ENCODE measurements at places on chromosomes 4 and X.

DNA sequence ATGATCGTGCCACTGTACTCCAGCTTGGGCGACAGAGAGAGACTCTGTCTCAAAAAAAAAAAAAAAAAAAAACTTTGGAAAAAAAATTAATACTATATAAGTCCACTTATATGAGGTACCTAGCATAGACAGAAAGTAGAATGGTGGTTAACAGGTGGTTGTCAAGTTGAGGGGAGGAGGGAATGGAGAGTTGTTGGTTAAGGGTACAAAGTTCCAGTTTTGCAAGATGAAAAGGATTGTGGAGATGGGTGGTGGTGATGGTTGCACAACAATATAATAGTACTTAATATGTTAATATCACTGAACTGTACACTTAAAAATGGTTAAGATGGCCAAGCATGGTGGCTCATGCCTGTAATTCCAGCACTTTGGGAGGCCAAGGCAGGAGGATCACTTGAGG is 4.1 kb upstream of the IL9R start:
- DNase-seq = no peak

- DNase-seq = no peak
Measured at GRCh38 chr4:5206016-5206790, 154.9 kb downstream of the STK32B start.

GRCh38 chr4:122701061-122701460 is 31.4 kb upstream of the BBS12 start:
- no peak for DNase-seq

DNA sequence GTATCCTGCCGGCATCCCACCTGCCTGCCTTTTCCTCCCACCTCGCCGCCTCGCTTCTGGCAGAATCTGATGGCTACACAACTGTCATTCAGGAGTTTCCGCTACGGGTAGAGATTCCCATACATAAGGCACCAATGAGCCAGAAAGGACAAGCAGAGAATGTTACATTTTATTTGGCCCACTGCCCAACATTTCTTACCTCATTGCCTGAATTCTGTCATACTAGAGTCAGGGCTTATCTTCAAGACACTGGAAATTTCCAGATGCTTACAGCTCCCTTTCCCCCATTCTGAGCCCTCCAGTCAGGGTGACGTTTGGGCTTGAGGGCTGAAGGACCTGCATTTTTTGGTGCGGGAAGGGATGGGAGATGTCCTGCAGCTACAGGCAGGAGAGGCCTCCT is 113.0 kb downstream of the NHS start:
- no peak for DNase-seq

- no peak for DNase-seq
Measured at GRCh38 chr4:46124773-46125413, 1.0 kb upstream of the GABRG1 start.

DNA sequence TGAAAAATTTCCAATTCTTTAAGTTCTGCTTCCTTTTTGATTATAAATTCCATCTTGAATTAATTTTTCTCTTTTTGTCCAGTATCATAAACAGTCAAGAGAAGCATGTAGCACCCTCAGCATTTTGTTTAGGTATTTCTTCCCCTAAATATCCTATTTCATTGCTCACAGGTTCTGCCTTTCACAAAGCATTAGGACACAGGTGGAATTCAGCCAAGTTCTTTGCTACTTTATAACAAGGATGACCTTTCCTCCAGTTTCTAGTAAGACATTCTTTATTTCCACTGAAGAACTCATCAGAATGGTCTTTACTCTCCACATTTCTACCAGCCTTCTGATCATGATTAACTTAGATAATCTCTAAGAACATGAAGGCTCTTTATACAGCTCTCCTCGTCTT is 7.4 kb downstream of the SLC9B1 start:
- no peak for DNase-seq

- DNase-seq = no peak
Measured at GRCh38 chrX:115177932-115178331, 11.3 kb upstream of the RBMXL3 start.

All from CD4-positive, alpha-beta T cell treated with Interleukin-17A for 1 hour (primary cell).